ENCODE measurements at places on chromosomes 3 and 15.

- DNase-seq, result no peak
These were observed 63.2 kb upstream of the SPPL2A start for GRCh38 chr15:50828610-50829206.

GRCh38 chr3:195059006-195059350 lies 212.0 kb downstream of the XXYLT1 start:
- no peak for DNase-seq

GRCh38 chr3:37729119-37729518 lies 132.6 kb upstream of the CTDSPL start:
- DNase-seq, result no peak

DNA sequence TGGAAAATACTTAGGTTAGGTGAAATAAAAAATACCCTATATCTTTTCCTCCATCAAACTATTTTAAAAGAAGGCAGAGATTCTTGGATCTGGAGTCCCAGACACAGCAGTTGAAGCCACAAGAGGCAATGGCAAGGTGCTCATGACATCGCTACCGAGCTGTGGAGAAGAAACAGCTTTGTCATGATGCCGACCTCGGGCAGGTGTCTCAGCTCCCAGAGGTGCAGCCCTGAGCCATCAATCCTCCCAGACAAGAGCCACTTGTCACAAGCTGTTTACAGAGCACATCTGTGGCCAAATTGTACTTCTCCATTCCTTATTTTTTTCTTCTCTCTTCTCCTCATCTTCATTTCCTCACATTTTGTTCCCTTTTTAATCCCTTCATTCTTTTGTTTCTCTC lies 50.8 kb downstream of the GPR176 start:
- no peak for DNase-seq

- no peak for DNase-seq
These were observed 68.3 kb downstream of the CD47 start for GRCh38 chr3:108022256-108023150.

- DNase-seq, result no peak
These were observed 15.3 kb upstream of the CACNA1D start for GRCh38 chr3:53478921-53479664.

DNA sequence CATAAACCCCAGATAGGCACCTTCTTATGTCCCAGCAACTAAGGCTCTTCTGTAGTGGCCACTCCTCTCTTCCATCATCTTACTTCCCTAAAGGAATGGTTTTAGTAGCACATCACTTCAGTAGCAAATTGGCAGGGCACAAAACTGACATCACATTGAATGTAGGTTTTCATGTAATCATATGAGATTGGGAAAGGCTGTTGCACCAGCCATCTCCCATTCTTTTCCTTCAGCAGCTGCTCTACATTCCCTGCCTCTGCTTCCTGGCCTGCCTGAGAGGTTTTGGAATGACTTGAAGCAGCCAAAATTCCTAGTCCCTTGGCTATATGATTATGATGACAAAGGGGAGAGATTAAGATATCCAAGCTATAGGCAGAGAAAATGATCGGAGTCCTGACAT lies 36.5 kb downstream of the NSUN3 start:
- no peak for DNase-seq

DNA sequence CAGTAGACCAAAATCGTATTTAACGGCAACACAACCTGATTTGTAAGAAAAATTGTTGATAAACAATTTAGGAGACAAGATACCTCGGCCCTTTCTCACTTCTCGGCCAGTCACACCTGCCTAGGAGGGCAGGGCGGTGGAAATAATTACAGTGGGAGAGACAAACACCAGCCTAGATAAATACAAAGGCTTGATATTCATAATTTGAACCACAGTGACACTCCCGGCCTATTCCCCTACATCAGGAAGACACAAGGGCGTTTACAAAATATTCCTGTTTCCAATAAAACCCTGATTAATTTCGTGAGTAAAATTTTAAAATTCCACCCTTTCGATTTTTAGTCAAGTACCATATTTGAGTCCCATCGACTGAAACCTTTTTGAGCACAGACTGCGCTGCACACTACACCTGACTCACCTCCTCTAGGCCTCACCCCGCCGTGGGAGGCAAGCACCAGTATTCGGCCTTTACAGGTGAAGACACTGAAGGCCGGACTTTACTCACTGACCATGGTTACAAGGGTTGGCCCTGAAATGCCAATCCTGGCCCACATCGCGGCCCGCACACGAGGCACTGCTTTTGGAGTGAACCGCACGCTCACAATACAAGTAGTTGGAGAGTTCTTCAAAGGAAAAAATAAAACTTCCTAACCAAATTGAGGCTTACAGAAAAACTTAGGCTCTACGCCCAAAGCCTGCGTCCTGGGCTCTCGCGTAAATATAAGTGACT lies 794 bp downstream of the ARPP19 start:
- DNase-seq, result no peak

DNA sequence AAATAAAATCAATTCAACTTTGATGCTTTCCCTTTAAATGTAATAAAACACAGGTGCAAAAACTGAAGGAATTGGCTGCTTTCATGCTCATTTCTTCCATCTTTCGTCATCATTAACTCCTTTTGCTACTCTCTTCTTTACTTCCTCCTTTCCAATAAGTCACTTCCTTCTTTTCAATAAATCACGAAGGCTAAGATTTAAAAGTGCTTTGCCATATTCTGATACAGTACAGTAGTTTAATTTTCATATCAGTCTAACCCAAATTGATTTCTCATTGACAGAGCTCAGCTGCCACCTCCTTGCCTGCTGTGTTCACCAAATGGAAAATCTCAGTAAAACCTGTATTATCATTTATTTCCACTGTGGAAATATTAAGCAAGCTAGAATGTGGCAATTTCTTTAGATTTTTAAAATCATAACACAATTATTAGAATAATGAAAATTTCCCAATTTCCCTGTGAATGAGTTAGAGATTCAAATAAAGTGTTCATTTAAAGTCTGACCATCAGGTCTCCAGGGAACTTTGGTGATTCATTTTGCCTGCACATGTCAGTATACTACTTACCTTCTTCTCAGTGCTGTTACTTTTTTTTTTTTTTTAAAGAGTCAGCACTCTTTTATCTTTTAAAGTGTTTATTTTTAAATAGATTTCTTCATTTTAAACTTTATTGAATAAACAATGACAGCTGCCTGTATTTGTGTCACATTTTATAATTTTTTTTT lies 41.6 kb downstream of the NANOGP8 start:
- no peak for DNase-seq

GRCh38 chr3:190863119-190863465 lies 598 bp upstream of the GMNC start:
- DNase-seq, result no peak

DNA sequence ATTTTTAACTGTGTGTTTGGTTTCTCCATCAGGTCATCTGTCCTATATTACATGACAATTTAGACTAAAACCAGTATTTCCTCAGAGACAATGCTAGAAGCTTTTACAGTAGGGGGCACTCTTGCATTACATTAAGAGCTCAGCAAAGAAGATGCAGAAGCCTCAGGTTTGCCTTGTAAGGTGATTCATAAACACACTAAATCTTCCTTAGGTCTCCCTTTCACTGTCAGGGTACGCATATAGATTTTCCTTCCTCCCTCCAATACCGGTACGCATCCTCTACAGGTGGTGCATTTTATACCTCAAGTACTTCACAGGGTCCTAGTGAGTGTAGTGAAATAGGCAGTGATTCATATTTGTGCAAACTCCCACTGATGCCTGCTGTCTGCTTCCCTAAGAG lies 46.5 kb downstream of the CD86 start:
- no peak for DNase-seq

GRCh38 chr15:47570881-47571640 lies 146.2 kb upstream of the SEMA6D start:
- DNase-seq, result no peak

DNA sequence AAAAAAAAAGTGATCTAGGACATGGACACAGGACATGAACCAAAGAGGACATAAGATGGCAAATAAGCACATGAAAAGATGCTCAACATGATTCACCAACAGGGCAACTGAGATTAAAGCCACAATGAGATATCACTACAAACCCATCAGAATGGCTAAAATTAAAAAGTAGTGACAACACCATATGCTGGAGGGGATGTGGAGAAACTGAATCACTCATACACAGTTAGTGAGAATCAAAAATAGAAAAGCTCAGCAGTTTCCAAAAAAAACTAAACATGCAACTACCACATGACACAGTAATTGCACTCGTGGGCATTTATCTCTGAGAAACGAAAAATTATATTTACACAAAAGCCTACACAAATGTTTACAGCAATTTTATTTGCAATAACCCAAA lies 27.9 kb upstream of the ACKR4 start:
- DNase-seq, result no peak

DNA sequence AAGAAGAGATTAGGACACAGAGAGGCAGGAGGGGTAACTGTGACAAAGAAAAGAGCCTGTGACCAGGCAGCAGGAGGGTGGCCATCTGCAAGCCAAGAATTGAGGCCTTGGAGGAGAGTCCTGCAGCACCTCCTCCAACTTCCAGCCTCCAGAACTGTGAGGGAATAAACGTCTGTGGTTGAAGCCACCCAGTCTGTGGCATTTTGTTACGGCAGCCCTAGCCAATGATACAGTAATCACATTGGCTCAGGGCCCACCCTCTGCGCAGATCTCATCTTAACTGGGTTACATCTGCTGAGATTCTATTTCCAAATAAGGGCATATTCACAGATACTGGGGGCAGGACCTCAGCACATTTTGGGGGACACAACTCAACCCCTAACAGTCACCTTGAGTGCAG lies 11.3 kb downstream of the SELENOS start:
- DNase-seq, result no peak

GRCh38 chr3:4549896-4550295 lies 56.7 kb downstream of the ITPR1 start:
- DNase-seq, result no peak

DNA sequence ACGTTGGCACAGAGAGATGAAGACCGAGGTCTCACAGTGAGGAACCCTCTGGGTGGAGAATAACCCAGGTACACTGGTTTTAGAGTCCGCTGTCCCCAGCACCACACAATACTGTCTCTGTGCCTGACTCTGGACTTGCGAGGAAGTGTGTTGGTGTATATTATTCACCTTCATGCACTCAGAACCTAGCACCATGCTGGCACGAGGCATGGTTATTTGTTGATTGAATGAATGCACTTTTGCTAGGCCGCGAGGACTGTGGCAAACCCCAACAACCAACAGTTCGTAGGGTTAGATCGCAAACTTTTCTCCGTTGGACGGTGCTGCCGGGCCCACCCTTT lies 484 bp upstream of the C3orf52 start:
- DNase-seq, result no peak

- DNase-seq, result no peak
These were observed 3.5 kb downstream of the RFTN1 start for GRCh38 chr3:16509721-16510619.

GRCh38 chr3:31081018-31081662 lies 186.7 kb upstream of the GADL1 start:
- DNase-seq, result no peak

- no peak for DNase-seq
These were observed 2.0 kb downstream of the BHLHE40 start for GRCh38 chr3:4981294-4981664.

DNA sequence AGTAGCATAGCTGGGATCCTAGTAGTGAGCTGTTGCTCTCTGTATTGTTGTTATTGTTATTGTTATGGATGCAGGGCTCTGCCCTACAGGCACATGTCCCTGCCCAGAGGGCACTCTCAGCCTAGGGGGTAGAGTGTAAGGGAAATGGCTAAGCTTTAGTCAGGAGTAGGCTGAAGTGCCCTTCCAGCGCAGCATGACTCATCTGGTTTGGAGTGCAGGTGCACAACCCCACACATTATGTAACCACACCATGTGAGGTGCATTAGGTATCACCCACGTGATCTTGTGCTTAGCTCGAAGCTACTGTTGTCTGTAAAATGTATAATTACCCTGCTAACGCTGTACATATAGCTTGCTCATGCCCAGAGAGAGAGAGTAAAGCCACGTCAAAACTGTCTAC lies 48.3 kb upstream of the TIPARP start:
- no peak for DNase-seq

DNA sequence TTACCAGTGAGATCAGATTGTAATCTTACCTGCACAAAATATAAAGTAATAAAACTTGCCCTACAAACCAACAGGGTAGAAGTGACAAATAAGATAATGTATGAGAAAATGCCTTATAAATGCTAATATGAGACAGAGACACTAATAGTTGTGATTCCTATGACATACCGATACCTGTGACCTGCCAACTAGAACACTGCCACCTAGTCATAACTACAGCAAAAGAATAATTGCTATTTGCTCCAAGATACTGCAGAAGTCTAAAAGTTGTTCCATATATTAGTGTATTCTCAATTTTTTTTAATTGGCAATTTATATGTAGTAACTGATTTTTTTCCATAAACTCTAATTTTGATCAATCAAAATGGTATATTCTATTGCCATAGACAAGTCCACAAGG lies 25.3 kb upstream of the GP5 start:
- DNase-seq, result no peak

DNA sequence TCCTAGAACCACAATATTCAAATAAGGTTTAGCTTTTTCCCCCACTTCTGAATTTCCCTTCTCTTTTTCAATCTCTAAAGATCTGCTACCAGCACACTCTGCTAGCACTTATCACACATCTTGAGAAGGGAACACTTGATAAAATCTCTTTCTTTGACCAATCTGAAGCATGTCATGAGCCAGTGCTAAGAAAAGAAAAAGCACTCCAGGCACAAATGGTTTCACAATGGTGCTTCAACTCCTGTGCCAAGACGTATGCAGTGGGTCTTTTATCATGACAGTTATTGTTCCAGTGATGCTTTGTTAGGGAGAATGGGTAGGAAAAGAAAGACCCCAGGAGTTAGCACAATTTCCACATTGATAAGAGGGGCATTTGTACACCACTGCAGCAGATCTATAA lies 248.4 kb downstream of the ZNF385D start:
- no peak for DNase-seq

DNA sequence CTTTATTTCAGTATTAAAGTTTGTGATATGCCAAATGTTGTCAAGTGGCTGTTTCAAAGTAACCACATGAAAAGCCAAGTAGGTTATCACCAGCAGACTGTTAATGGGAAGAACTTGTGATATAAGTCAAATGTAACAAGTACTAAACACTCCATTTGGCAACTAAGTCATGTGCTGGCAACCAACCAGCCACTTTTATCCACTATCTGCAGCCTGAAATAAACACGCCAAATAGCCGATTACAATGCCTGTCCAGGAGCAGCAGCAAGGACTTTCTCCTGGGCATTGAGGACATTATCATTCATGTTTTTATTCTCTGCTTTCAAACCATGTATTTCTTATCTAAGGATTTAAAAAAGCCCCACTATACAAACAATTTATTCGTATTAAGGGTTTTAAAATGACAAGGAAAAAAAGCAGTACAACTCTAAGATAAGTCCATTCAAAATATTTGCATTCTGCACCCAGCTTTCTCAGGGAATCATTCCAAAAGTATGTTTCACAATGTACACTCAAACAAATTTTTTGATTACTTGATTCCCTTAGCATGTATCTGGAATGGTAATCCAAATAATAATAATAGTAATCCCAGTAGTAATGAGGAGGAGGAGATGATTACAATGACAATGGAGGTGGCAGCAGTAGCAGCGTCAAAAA lies 448.6 kb downstream of the ERC2 start:
- DNase-seq, result no peak

Measured in vagina (tissue), 2 donors.